ENCODE measurements at places on chromosomes 11 and 22. TPM values are rescaled to one million over a fixed set of nuclear protein-coding genes. Genes with fewer than 3 reads are reported as not detected.

CRYBB2 gene
- total RNA-seq, result not detected

DNA sequence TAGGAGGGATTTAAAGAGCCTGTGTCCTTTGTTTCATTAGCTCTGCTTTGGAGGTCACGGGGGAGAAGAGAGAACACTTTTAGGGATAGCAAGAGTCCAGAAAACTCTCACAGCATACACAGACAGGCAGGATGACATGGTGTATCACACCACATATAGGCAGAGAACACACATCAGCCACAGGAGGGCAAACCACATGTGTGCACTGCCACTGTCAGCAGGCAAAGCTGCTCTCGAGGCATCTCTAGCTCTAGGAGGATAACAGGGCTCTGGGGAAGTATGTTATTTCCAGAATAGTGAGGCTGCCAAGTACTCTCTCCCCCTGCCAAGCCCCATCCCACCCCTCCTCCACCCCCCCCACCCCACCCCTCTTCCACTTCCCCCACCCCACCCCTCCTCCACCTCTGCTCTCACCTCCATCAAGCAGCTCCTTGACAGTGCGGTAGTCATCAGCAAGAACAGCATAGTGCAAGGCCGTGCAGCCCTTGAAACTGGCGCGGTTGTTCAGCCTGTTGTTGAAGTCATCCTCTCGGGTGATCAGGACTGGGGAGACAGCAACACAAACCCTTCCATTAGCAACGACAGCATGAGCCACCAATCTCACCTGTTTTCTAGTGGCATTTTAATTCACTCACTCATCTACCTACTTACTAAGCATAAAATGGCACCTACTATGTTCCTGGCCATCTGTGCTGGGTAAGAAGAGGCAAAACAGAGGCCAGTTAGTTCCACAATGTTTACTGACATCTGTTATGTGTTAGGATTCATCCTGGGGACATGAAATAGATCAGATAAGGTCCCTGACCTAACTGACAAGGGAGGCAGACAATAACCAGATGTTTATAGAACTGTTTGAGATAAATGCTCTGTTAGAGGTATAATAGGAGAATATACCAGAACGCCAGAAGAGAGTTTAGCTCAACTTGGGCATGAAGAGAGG is 75.6 kb downstream of the CLPB start:
- no peak overlapping the region for H3K4me3 ChIP-seq
- no peak for DNase-seq
- no peaks in the 10 kb centered on the region for H3K4me1 ChIP-seq
- H3K36me3 ChIP-seq, result peaks cover 9% of the 10 kb centered on the region

DNA sequence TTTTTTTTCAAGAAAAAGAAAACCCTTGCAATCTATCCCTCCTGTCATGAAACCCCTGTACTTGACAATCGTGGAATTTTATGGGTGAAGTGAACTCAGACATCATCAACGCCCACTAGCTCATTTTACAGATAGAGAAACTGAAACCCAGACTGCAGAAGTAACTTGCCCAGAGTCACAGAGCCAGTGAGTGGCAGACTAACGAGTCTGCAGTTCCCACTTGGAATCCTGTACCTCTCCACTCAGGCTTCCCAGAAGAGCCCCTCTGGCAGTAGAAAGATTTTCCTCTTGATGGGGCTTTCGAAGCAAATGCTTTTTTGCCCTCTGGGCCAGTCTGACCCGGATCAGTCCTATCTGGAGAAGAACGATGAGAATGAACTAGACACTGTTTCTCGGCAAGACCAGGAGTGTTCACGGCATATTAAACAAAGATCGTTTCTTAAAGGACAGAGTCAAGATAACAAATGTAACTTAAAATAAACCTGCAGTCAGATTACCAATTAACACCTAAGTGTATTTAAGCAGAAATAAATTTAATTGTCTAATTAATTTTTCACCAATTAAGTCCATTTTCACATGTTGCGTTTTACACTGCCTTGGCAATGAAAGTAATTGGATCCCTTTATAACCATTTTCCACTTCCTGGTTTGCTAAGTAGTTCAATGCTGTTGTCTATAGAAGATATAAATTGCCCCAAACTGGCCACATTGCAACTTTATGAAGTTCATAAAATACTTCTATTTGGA is 61.3 kb upstream of the CREB3L1 start:
- no peak for DNase-seq
- peaks cover 3% of the 10 kb centered on the region for H3K27me3 ChIP-seq
- no peaks in the 10 kb centered on the region for H3K36me3 ChIP-seq
- H3K4me1 ChIP-seq, result peaks cover 4% of the 10 kb centered on the region
- no peak overlapping the region for H3K27ac ChIP-seq

INSC gene
- total RNA-seq, result 0.34 TPM

TTC9C gene
- total RNA-seq, result 43.0 TPM

CLMP gene
- total RNA-seq, result 0.44 TPM

OR56A1 gene
- not detected for total RNA-seq

SCGB1C1 gene
- not detected for total RNA-seq
